Hypothalamus (tissue), 51 donors: ENCODE measurements at places on chromosomes 5 and 9.

DNA sequence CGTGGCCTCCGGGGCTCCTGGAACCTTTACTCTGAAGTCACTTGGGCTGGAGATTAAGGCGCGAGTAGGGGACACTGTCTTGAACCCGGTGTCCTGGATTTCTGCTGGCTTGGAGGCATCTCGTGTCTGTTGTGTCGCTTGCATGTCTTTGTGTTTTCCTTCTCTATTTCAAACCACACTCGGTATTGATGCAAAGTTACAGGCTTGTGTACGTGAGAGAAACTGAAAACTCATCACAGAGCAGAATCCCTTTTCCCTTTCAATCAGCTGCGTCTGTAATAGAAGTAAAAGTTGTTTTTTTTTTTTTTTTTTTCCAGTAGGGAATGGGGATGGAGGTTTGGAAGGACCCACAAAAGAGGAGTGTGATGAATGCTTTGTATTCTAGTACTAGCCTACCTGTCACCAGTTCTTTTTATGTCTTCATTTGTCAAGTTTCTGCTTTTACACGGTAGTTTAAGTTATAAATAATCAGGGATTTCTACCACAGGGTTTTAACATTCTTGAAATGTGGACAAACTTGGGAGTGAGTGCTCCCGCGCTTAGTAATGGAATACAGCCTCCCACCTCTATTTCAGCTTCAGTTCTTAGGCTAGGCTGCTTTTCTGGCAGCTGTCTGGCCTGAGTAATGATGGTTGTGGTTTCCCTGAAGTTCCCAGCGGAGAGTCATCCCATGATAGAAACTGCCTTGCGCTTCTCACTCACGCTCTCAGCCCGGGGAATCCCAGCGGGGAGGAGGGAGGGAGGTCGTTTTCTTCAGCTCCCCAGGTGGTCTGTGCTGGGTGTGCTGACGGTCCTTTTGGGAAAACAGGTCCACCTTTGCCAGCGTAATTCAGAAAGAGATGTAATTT lies 763 bp downstream of the TJP2 start:
- DNase-seq = no peak

DNA sequence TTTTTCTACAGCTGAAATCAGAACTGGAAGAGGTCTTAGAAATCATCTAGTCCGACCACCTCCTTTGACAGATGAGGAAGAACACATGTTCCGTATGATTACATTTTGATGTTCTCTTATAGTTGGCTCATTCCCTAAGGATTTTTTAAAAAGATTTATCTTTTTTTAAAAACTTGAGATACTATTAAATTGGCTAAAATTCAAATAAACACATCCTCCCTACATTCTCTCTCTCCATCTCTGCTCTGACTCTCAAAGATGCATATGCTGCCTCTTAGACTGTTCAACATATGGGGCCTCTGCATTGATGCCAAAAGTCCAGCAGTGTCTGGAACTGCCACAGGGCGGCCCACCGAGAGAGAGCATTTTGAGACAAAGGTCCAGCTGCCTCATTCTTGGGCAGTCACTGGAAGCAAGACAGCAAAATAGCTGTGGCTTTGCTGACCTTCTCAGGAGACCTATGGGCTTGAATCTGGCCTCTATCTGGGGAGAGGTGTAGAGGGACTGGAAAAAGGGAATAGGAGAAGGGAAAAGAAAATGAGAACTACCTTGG lies 12.8 kb upstream of the TSSK1B start:
- no peak for DNase-seq

- DNase-seq = no peak
These were observed 11.7 kb downstream of the C5 start for GRCh38 chr9:121038362-121038761.

DNA sequence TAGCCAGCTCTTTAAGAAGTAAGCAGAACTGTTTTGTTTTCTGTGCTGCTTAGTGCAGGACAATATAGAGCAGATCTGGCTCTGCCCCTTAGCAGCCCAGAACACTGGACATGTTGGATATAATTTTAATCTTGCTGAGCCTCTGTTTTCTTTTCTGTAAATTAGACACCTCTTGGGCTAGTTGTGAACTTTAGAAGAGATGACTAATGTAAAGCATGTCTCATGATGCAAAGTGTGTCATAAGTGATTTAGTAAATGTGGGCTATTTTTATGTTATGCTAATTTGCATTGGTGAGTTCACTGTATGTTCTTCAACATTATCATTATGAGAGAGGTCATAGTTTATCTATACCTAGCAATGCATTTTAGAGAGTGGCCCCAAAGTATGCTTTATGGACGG lies 156.1 kb upstream of the ADAMTSL1 start:
- no peak for DNase-seq

DNA sequence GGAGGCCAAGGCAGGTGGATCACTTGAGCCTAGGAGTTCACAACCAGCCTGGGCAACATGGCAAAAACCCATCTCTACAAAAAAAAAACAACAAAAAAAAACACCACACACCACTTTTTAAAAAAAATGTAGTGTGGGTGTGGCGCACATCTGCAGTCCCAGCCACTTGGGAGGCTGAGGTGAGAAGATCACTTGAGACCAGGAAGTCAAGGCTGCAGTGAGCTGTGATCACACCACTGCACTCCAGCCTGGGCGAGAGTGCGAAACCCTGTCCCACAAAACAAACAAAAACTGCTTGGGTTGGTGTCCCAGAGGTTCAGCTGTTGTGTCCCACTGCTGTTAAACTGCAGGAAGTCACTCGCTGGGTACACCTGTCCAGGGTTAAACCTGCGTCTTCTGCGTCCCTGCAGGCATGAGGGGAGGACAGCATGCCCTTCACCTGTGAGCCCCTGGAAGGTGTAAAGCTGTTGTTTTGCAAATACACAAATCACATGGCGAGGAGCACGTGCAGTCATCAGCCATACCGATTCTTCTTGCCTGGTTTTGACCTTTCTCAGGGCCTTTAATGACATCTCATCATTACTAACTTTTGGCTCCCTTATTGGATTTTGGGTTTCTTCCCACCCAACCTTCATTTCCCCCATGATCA lies 29.3 kb upstream of the CLPTM1L start:
- no peak for DNase-seq

GRCh38 chr5:135191084-135191826 lies 157.2 kb upstream of the PITX1 start:
- no peak for DNase-seq

DNA sequence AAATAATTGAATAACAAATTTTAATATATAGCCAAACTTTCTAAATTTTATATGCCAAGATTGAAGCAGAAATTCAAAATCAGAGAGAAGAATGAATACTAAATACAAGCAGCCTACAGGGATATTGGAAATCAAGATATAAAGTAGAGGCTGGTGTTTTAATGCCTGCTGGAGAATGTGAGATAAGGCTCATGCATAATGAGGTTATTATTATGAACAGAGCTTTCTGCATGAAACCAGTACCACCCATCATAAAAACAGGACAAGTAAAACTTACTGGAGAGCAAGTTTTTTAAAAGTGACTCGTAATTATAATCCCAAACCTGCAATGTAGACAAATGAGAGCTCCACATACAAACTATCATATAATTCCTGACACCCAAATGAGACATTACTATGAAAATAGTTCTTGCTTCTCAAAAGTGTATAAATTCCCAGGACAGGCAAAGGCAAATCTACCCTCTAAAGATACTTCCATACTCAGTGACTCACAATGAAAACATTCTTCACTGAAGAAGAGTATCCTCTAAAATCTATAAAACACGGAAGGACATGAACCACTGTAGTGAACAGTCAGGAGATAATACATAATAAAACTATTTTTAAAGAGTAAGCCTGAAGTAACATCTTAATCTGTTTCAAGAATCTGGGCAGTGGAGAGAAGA lies 532.0 kb upstream of the GRAMD2B start:
- no peak for DNase-seq

GRCh38 chr9:104094534-104095015 lies 466 bp downstream of the SMC2 start:
- no peak for DNase-seq
